AG20443 (cell line): ENCODE measurements at places on chromosomes 7 and 10.

- DNase-seq = peak; percentile 31
Observed at GRCh38 chr10:27568196-27569175, 64.4 kb downstream of the RAB18 start.

- DNase-seq = no peak
Observed at GRCh38 chr10:17734432-17735080, 17.4 kb upstream of the TMEM236 start.

GRCh38 chr7:149562602-149563001 lies 65.0 kb upstream of the ZNF746 start:
- DNase-seq = peak; percentile 19

- no peak for DNase-seq
Observed at GRCh38 chr10:92274071-92274470, 16.8 kb downstream of the CPEB3 start.

DNA sequence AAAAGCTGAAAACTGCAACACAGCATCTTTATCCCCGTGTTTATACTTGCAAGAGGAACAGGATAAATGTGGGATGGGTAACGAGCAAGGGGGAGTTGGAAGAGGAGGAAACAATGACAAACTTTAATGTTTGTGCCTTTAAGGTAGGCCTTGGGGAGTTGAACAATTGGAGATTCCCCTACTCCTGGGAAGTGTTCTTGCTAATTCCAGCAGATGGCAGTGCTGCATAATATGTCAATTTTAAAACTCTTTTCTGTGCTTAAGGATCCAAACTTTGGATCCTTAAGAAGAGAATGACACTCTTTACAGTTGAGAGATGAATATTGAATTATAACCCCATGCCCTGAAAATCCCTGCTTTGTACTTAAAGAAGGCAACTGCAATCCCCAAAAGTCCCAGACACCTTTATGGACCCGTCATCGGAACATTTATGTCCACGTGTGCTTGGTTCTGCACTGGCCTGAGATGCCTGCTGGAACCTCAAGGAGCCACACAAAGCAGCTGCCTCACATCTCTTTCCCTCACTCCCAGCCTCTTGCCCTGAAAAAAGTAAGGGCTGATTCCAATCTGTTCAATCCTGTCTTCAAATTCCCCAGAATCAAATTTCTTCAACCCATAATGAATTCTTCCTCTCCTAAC lies 12.0 kb downstream of the IFIT5 start:
- DNase-seq = peak; percentile 62

GRCh38 chr10:43408331-43408709 lies 666 bp downstream of the HNRNPF start:
- DNase-seq = no peak

- DNase-seq = peak; percentile 46
Observed at GRCh38 chr10:110664483-110665420, 20.6 kb downstream of the RBM20 start.

GRCh38 chr7:33128631-33128989 lies 754 bp upstream of the BBS9 start:
- no peak for DNase-seq

DNA sequence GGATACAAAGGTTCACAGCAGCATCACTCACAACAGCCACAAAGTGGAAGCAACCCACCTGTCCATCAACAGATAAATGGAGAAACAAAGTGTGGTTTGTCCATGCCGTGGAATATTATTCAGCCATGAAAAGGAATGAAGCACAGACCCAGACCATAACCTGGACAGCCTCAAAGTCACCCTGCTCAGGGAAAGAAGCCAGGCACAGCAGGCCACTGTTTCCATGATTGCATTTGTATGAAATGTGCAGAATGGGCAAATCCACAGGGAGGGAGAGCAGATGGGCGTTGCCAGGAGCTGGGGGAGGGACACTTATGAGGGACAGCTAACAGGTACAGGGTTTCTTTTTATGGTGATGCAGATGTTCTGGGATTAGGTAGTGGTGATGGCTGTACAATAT lies 30.3 kb downstream of the FOXL3 start:
- no peak for DNase-seq

- no peak for DNase-seq
Observed at GRCh38 chr10:24791084-24791726, 67.5 kb upstream of the ARHGAP21 start.

DNA sequence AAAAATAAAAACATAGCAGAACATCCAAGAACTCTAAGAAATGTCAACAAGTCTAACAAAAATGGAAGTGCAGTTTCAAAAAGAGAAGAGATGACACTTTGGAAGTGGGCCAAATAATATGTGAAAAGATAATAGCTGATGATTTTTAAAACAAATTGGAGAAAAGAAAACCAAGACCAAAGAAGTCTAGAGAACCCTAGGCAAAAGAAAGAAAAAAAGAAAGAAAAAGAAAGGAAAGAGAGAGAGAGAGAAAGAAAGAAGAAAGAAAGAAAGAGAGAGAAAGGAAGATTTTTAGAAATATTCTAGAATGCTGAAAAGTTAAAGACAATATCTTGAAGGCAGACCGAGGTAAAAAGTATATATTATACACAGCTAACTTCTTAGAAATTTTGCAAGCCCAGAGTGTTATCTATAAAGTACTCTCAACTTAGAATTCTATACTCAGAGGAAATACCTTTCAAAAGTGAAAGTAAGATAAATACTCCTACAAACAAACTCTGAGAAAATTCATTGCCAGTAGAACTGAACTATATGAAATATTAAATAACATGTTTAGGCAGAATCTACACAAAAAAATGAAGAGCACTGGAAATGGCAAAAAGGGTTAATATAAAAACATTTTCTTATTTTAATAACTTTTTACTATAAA lies 138.7 kb upstream of the SMIM30 start:
- no peak for DNase-seq

- DNase-seq = no peak
Observed at GRCh38 chr10:74585231-74586087, 240.9 kb upstream of the KAT6B start.

- no peak for DNase-seq
Observed at GRCh38 chr10:110153396-110153795, 54.0 kb upstream of the MXI1 start.

GRCh38 chr7:96558530-96558929 lies 151.1 kb downstream of the SEM1 start:
- DNase-seq = no peak

DNA sequence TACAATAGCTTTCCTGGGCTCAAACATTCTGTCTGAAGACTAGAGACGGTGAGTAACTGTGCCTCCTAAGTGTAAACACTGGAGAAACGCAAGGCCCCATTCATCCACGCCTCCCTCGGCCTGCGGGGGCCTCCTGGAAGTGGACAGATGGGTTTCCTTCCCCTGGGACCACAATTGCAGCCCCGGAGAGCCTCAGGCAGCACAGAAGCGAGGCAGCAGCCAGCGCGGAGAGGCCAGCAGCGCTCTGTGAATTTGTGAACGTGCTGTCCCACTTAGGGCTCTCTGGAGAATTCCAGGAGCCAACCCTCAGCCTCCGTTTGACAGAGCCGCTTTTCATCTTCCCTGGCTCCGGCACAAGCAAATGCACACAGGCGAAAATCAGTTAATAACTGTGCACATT lies 23.2 kb upstream of the CALN1 start:
- no peak for DNase-seq

DNA sequence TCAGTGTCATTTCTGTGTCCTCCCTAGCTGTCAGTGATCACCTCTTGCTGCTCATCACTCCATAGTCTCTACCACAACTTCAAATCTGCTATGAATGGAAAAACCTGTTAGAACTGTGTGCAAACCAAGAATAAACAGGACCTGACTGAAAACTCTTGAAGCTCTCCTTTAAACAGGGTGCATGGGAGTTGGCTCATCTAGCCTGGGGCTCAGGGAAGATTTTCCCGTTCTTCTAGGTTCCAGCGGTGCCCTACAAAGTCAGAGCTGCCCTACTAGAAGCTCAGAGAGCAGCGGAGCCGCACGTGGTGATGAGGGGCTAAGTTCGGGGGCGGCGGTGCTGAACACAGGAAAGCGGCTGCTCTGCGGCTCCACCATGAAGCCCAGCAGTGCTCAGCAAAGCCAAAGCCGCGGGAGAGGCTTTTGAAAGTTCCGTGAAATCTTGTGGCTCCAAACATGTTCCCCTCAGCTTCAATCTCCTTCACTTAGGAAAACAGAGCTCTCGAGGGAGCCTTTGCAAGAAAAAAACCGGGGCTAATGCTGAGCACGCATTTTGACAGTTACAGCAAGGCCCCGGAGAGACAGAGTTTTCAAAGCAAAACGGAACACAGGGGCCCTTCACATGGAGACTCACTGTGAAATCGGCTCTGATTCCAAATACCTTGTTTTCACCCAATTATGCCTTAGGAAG lies 30.5 kb downstream of the RGS10 start:
- no peak for DNase-seq

- no peak for DNase-seq
Observed at GRCh38 chr10:344582-345200, 209.4 kb downstream of the ZMYND11 start.

- no peak for DNase-seq
Observed at GRCh38 chr7:141674702-141675101, 27.3 kb downstream of the DENND11 start.

DNA sequence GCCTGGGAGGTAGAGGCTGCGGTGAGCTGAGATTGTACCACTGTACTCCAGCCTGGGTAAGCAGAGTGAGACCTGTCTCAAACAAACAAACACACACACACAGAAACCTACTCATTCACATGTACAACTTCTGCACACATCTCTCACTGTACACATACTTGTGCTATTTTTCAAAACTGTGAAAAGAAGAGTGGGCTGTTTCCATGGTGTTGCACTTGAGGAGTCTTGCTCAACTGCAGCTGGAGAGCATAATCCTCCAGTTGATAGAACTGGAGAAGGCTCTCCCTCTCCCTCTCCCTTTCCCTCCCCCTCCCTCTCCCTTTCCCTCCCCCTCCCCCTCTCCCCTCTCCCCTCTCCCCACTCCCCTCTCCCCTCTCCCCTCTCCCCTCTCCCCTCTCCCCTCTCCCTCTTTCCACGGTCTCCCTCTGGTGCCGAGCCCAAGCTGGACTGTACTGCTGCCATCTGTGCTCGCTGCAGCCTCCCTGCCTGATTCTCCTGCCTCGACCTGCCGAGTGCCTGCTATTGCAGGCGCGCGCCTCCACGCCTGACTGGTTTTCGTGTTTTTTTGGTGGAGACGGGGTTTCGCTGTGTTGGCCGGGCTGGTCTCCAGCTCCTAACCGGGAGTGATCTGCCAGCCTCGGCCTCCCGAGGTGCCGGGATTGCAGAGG lies 43.7 kb upstream of the DLD start:
- no peak for DNase-seq

DNA sequence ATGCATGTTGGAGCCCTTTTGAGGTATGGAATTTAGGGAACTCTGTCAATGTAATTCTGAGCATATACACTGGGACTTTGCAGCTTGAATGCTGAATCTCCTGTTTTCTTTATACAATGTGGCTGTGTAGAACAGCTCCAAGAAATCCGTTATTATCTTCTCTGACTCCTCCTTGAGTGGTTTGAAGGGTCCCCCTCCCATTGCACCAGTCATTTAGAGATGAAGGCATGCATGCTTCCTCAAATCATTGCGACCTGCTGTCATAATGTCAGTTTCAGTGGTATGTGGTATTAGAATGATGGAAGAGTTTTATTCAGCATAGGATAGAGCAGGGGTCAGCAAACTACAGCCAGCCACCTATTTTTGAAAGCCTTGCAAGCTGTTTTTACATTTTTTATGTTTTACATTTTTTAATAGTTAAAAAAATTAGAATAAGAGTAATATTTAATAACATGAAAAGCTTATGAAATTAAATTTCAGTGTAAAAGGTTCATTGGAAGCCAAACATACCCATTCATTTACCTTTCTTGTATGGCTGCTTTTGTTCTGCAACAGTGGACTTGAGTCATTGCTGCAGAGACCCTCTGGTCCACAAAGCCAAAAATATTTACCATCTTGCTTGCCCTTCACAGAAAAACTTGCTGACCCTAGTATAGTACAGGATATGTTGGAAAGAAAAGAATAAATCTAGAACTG lies 8.1 kb downstream of the STK17A start:
- DNase-seq = no peak

DNA sequence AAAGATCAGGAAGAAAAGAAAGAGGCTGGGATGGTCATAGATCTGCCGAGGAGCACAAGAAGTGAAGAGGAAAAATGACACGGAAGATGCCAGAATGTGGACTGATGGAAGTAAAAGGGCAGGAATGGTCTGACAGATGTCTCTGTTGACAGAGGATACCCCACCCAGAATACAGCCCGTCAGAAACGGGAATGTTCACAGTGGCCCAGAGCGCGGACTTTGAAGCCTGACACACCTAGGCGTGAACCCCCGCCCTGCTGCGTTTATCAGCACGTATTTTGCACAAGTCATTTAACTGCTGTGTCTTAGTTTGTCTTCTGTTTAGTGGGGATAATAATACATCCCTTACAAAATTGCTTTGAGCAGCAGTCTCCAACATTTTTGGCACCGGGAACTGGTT lies 27.1 kb downstream of the AKR1B1 start:
- DNase-seq = no peak

DNA sequence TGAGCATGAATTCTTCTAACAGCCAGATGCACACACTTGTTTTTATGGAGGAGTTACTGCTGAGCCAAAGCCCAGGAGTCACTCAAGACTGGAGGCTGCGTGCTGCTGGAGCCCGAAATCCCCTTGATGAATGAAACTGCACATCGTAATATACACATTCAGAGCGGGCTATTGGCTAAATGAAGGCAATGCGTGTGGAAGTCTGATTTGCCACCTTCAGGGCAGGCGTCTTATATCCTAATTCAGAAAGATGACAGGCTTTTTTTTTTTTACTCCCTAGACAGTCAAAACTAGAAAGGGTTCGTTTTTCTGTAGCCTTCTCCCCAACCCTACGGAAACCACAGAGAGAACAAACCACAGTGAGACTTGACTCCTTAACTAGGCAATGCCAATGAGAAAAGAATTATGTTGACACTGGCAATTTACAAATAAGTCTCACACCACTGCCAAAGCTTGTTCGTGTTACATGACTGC lies 227.2 kb upstream of the KLF14 start:
- DNase-seq = peak; percentile 37

DNA sequence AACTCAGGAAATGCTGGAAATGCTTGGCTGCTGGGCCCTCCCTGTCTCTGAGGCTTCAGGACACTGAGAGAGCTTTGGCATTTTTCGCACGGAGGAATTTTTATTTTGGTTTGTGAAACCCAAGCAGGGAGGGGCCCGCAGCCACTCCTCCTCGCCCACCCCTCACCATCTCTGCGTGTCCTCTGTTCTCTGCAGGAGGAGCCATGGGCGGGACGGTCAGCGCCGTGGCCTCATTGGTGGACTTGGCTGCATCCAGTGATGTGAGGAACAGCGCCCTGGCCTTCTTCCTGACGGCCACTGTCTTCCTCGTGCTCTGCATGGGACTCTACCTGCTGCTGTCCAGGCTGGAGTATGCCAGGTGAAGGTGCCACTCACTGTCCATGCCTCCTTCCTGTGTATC lies 36.8 kb downstream of the SLC29A3 start:
- no peak for DNase-seq

- no peak for DNase-seq
Observed at GRCh38 chr7:24874791-24875190, 105.2 kb downstream of the OSBPL3 start.

- no peak for DNase-seq
Observed at GRCh38 chr10:93099670-93100069, 26.0 kb downstream of the CYP26A1 start.

DNA sequence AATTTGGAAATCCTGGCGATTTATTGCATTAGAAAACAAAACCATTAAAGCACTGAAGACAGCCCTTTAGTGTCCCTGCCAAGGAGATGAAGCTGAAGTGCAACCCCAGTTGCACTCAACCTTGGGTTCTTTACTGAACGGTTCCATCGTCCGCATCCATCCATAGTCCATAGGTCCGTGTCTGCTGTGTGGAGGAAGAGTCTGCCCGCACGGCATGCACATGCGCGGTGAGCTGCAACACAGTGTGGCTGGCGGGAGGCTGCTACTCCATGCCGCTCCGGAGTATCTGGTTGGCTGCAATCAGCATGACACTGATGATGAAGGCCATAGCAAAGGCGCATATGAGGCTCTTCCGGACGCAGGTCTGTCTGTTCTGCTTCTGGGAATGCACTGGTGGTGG lies 624.6 kb downstream of the CALN1 start:
- no peak for DNase-seq
